ENCODE measurements at places on chromosomes 7 and 10. TPM values are rescaled to one million over a fixed set of nuclear protein-coding genes. Genes with fewer than 3 reads are reported as not detected.

GRCh38 chr10:35271086-35271858 is 65.0 kb upstream of the CCNY start:
- DNase-seq: no peak

DNA sequence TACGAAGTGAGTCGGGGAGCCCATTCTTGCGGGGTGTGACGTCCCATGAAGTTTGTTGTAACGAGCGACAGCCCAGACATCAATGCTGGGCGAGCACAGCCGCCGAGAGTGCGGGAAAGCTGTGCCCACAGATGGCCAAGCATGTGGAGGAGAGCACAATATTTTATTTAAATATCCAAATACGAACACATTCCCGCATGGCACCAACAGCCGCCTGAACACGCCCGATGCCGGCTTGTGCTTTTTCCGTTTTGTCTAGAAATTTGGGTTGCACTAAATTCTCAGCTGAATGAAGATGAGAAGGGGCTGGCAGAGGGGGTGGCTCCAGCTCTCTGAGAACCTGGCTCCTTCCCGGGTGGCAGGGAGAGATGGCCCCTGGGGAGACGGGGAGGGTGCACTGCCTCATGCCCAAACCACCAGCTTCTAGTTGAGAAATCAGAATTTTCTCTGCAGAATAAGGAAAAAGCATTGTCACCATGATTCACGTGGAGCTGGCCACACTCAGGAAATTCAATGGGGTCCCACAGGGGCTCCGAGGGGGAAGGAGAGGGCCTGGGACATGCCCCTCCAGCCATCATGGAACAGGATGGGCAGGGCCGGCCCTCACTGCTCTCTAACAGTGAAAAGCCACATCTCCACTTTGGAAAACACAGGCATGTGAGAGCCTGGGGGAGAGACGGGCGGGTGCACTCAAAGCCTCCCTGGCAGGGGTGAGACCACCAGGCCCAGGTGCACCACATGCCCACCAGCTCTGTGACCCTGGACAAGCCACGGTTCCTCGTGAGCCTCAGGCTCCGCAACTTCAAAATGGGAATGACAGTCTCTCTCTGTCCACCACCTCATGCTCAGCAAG is 48.3 kb downstream of the EBF3 start:
- DNase-seq: no peak

DNA sequence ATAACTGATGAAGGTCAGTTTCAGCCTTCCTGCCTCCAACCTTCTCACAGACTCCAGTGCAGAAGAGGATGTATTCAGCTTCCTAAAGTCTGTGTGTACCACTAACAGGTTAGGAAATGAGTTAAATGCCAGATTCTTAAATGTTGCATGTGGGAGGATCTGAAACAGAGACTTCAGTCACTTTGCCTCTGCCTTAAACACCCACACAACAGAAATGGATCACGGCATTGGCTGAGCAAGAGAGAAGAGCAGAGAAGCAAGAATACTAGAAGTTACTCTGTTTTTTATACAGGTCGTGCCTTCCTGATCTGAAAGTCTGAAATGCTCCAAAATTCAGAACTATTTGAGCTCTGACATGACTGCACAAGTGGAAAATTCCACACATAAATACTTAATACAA is 98.9 kb upstream of the ARHGAP21 start:
- no peak for DNase-seq

DNA sequence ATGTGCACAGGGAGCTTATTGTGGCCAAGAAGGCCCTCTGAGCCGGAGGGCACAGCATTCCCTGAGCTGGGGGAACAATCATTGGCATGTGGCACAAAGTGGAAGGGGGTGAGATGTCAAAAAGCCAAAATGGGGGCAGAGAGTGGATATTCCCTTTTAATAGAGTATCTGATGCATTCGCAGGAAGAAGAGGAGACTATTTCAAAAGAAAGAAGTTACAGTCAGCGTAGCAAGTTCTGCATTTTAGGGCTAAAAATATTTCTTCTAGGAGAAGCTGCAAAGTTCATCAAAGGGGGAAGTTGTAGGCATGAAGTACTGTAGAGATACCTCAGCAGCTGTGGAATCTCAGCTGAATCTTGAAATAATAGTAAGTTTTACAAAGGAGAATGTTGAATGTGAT is 136.0 kb upstream of the WDR11 start:
- no peak for DNase-seq

- no peak for DNase-seq
These were observed 35.4 kb upstream of the FAM3C start for GRCh38 chr7:121431389-121431995.

- DNase-seq: peak; percentile 14
These were observed 145.1 kb downstream of the GRM8 start for GRCh38 chr7:127107601-127108007.

- DNase-seq: no peak
These were observed 32.2 kb upstream of the PCBD1 start for GRCh38 chr10:70920519-70920918.

DNA sequence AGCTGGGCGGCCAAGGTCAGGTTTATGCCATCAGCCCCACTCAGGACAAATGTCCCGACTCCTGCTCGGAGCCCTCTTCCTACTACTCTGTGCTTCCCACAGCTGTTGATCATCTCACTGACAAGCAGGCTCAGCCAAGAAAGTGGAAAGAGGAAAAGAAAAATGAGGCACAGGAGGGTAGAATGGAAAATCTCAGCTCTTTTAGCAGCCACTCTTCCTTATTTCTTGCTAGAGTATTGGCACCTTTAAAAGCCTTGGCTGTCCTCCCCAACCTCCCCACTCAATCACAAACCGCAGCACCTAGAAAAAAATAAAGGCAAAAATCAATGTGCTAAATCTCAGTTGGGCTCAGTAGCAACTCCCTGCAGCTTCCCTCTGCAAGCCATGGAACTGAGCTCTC is 35.3 kb upstream of the AGK start:
- DNase-seq: no peak

- DNase-seq: peak; percentile 25
These were observed 79.1 kb downstream of the PRTFDC1 start for GRCh38 chr10:24873281-24873683.

DNA sequence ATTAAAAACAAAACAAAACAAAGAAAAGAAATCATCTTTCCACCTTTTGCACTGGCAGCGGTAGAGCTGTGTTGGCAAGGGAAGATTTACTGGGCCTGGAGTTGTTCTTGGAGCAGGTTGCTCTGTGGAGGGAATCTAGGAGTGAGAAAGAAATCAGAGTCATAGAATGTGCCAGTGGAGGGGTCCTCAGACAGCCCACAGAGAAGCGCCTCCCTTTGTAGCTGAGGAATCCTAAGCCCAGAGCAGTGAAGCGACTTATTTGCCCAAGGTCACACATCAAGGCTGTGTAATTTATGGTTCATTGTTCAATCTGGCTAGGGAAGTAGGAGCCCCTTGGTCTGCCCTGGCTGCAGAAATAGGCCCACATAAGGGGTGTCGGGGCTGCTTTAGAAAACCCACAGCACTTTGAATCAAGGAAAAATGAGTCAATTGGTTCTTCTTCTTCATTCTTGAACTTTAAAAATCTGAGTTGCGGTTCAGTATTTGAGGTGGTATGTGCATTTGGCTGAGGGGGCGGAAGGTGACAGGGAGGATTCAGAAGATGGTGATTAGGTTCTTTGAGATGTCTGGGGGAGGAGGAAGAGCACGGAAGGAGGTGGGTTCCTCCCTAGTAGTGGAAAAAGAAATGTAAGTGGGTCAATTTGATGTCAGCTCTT is 253.7 kb downstream of the PTEN start:
- no peak for DNase-seq

- no peak for DNase-seq
These were observed 46.4 kb downstream of the ZNF680 start for GRCh38 chr7:64516451-64516850.

The GPR85 gene
- total RNA-seq: not detected

The KLLN gene
- not detected for total RNA-seq

The MRC1 gene
- total RNA-seq: 0.12 TPM

The MUC12 gene
- total RNA-seq: not detected

The KLF14 gene
- total RNA-seq: not detected
